ENCODE measurements at places on chromosomes 12 and 14.

DNA sequence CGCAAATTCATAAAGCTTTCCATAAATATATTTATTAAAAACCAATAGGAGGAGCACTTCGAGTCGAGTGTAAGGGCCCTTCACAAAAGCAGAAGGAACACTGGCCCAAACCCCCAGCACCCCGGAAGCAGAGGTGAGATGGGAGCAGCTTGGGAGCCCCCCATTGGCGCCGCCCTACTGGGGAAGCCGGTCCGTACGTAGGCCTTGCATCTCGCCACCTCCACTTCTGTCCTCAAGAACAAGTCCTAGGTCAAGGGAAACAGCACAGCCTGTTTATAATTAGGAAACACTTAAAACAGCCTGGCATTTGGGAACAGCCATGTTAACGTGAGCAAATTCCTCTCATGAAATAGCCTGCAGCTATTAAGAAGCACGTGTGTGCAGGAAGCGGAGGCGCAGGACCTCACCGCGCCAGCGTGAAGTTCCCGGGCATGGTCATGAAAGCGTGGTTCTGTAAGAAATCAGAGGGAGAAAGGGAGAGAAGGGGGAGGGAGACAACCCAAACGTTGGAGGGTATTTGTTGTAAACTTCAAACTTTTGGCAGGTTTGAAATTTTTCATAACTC is 7.7 kb downstream of the ANKRD9 start:
- no peak for DNase-seq

DNA sequence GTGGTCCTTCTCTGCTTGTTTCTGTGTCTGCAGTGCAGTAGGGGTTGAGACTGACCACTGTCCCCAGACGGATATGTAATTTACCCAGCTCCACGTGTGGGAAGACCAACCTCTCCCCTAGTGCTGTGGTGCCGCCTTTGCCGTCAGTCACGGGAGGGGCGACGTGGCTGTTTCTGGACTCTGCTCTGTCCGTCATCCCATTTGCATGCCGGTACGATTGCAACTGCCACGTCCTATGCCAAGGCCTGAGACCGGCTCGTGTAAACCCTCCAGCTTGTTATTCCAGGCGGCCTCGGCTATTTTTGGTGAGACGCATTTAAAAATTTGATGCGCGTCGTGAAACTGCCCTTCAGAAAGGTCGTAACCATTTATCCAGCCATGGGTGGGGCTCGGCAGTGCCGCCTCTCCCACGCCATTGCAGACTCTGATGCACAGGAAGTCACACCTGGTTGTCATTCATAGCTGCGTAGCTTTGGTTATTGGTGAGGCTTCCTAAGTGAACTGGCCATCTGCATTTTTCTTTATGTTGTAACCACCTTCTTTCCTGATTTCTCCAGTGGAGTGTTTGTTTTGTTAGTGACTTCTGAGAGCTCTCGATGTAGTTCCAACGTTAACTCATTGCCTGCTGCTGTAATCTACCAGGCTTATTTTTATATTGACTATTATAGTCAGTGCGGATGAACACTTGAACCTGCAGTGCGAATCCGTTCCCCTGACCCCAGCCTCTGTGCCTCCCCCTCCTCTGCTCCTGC is 75.1 kb downstream of the ADGRD1 start:
- no peak for DNase-seq

- no peak for DNase-seq
Observed at GRCh38 chr12:63224396-63224795, 73.4 kb upstream of the AVPR1A start.

- DNase-seq, result no peak
Observed at GRCh38 chr12:130126023-130126432, 36.2 kb upstream of the FZD10 start.

- DNase-seq, result peak; percentile 33
Observed at GRCh38 chr12:12403264-12404248, 46.7 kb downstream of the BORCS5 start.

- peak; percentile 95 for DNase-seq
Observed at GRCh38 chr12:132444957-132445883, 44.7 kb upstream of the FBRSL1 start.

DNA sequence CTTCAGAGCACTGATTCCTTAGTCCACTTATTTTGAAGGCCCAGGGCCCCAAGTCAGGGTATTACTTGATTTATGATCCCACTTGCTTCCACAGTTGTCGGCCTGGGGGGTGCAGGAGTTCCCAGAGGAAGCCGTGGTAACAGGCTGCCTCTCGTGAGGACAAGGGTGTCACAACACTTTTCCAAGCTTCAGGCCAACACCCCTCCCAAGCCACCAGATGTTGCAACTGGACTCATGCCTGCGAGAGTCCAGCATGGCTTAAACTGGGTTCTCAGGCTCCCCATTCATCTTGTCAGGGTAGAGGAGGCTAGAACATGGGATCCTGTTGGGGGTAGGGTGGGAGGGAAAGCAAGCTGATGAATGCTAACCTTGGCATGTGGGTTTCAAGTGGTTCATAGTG is 56.1 kb downstream of the BMP4 start:
- no peak for DNase-seq

GRCh38 chr12:109020796-109021380 is at the start of gene SVOP:
Gene SVOP, minus strand, starts transcription at chr12:109021068. Its CDS starts 200 bp downstream, at chr12:109020868.
- DNase-seq, result peak; percentile 95

DNA sequence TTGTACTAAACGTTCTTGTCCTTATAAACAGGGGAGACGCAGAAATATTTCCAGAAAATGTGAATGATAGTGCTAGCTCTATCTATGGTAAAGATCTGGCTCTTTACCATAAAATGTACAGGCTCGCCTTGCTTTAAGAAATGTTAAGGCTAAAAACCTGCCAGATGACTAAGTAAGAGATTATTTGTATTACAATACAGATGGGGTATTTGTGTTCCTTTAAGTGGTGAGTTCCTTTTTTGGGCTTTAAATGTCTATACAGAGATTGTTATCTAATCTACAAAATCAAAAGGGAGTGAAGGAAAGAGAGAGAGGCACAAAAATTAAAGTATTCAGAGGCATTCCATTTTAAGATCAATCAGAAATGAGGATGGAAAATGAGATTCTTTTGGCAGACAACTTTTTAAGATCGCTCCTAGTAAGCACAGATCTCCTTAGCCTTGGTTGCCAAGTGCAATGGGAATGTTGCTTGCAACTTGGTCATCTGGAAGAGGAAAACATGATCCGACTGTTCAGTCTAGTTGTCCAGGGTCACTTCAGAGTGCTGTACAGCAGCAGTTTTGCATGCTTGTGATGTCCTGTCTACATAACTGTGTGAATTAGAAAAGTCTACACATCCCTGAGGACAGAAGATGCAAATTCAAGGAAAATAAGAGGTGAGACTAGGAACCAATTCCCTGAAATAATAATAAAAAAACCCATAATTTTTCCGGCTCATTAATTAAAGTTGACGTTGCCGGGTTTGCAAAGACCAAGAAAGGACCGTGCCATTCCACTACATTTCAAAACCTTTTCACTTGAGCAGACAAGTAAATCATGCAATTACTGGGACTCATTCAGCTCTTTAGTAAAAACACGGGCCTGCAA is 380.8 kb downstream of the EGLN3 start:
- DNase-seq, result peak; percentile 16

DNA sequence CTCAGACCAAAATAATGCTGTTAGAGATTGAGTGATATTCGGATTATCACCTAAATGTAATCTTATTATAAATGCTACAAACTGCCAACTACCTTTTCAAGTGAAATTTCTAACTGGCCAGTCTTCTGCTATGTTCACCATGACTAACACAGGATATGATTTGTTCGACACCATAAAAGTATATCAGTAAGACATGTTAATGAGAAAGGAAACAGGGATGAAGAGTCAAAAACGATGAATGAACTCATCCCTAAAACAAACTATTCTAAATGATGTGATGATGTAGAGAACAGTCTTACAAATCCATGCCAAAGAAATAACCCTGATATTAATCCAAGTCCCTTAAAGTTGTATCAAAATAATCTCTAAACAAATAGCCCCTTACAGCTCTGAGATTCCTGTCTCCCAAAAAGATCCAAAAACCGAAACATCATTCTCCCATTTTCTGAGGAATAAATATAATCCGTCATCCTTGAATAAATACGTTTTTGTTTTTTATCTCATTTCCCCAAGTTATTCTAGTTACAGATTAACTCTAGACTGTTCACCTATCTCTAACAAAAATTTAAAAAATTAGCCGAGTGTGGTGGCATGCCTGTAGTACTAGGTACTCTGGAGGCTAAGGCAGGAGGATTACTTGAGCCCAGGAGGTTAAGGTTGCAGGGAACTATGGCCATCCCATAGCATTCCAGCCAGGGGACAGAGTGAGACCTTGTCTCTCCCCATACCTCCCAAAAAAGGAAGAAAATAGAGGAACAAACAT is 9.1 kb downstream of the SCAF11 start:
- DNase-seq, result no peak

GRCh38 chr14:73426877-73427276 is 31.5 kb downstream of the NUMB start:
- no peak for DNase-seq

DNA sequence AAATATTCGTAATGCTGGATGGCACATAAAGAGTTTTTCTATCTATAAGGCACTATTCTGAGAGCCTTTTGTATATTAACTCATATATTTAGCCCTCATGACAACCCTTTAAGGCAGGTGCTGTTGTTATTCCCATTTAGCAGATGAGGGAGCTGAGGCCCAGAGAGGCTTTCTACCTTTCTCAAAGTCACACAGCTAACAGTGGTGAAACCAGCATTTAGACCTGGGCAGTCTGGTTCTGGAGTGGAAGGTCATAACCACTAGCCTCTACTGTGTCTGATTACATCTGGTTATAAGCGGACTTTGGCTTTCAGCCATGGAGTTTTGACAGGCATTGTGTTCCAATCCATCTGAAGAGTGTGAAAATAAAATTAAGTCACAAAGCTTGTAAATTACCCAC is 41.2 kb upstream of the HDAC7 start:
- no peak for DNase-seq

DNA sequence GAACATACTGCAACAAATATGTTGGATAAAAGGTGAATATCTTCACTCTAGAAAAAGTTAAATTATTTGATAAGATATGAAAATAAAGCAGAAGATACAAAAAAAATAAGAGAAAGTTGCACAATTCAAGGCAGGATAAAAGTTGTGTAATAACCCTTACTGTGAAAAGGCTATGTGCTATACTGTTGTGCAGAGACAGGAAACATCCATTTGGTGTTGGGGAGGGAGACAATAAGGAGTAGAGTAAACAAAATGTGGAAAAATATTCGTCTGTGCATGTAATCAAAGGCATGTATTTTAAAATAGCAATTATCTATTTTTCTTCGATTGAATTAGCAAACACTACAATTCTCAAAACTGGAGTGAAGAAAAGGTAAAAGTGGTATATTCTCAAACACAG is 34.8 kb downstream of the PTHLH start:
- DNase-seq, result no peak

DNA sequence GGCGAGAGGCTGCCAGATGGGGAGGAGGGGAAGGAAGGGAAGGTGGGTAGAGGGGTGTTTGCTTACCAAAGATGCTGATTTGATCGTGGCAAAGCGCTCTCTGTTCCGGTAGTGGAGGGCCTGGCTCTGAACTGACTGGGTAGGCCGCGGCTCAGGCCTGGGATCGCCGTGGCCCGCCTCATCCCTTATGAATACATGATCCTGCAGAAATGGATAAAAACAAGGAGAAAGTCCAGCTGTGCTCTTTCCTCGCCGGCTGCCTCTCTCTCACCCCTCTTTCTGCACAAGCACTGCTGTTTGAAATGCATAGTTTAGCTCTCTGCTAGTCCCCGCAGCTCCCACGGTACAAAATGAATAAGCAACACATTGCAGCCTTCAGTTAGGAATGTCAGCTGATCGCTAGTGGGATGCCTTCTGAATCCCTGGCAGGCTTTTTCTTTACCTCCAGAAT is 53.8 kb downstream of the PEBP1 start:
- peak; percentile 66 for DNase-seq

DNA sequence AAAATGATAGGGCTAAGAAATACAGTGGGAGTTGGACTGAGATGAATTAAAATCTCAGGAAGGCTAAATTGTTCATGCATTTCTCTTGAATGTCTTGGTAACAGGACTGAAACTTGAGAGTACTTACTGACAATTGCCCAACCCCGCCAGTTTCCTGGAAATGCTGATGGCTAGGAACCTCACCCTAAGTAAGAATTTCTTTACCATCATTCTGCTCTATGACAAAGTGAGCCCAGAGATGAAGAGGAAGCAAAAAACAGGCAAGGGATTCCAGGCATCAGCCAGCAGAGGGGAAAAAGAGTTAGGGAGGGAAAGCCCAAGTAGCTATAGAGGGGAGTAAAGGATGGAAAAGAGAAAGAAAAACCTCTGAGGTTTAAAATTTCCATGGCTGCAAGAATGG is 397.7 kb downstream of the MDGA2 start:
- no peak for DNase-seq

DNA sequence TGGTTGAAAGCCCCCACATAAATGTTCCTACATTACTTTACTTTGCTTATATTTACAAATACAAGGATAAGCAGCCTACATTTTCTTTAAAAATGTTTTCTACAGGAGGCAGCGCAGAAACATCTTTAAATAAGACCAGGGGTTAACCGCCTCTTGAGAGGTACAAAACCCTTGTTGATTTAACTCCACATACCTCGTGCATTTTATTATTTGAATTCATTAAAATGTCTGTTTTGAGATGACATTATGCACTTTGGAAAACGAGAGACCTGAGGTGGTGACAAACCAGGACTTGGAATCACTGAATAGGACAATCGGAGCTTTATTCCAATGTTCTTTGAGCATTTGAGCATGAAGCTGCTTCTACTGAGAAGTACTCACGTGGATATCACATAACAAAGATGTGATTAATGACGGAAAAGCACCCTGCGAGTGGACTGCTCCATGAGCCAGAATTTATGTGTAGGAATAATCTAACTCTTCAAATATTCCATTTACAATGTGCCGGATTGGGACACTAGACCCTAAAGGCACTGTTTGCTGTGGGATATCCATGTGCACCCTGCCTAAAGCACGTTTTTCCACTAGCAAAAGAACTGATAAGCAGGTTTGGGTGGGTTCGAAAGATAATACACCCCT is 746 bp upstream of the DUSP16 start:
- DNase-seq, result peak; percentile 12

DNA sequence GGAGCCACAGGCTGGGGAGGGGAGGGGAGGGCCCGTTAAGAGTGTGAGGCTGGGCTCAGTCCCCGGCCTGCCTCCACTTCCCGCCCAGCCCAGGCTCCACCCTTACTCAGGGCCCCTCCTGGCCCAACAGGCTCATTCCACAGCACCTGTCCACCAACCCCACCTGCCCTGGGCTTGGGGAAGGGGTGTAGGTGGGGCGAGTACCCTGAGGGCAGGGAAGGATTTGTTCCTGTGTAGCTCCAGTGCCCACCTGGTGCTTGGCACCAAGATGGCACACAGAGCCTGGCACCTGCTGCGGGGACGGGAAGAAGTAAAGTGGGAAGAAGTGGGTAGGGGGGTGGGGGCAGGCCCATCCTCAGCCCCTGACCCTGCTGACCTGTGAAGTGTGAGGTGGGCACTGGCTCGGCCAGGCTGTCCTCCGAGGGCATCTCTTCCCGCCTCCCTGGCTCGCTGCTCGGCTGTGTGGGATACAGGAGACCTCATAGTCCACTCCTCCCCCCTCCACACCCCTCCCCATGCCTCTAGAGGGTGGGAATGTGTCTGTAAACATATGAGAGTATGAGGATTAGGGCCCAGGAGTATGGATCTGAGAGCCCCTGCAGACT is 35.1 kb downstream of the NCKAP5L start:
- DNase-seq, result no peak

All from NCI-H69 (cell line).